HT-29 (cell line): ENCODE measurements at places on chromosomes 2 and 18. TPM values are rescaled to one million over a fixed set of nuclear protein-coding genes. Genes with fewer than 3 reads are reported as not detected.

DNA sequence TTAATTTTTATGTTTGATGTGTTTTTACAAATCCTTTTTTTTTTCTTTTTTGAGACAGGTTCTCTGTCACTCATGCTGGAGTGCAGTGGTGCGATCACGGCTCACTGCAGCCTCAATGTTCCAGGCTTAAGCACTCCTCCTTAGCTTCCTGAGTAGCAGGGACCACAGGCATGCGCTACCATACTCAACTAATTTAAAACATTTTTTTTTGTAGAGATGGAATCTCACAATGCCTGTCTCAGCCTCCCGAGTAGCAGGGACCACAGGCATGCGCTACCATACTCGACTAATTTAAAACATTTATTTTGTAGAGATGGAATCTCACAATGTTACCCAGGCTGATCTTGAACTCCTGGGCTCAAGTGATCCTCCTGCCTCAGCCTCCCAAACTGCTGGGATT lies 3.2 kb downstream of the NOTO start:
- no peak for DNase-seq

DNA sequence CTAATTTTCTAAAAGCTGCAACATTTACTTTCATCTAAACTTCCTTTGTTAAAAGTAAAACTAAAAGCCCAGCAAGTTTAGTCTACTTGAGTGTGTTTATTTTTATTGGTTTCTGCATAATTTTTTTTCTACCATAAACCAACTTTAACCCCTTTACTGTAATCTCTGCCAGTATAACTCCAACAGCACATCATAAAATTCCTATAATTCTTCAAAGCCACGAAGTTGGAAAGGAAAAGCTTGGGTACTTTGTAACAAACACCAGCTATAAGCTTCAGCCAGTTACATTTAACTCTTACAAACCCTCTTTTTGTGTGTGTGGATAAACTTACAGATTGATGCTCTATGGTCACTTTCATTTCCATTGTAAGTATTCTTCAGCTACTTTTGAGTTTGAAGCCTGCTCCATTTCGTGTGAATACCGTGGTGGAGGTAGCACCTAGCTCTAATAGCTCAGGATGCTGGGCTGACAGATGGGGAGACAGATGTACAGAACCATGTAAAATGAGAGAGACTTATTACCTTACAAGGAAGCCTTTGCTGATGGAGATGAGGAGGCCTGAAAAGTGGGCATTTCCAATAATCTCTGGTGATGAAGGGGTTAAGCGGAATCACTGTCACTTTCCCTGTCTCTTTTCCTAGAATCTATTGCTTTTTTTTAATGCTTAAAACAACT lies 42.5 kb downstream of the ZEB2 start:
- no peak for DNase-seq

DNA sequence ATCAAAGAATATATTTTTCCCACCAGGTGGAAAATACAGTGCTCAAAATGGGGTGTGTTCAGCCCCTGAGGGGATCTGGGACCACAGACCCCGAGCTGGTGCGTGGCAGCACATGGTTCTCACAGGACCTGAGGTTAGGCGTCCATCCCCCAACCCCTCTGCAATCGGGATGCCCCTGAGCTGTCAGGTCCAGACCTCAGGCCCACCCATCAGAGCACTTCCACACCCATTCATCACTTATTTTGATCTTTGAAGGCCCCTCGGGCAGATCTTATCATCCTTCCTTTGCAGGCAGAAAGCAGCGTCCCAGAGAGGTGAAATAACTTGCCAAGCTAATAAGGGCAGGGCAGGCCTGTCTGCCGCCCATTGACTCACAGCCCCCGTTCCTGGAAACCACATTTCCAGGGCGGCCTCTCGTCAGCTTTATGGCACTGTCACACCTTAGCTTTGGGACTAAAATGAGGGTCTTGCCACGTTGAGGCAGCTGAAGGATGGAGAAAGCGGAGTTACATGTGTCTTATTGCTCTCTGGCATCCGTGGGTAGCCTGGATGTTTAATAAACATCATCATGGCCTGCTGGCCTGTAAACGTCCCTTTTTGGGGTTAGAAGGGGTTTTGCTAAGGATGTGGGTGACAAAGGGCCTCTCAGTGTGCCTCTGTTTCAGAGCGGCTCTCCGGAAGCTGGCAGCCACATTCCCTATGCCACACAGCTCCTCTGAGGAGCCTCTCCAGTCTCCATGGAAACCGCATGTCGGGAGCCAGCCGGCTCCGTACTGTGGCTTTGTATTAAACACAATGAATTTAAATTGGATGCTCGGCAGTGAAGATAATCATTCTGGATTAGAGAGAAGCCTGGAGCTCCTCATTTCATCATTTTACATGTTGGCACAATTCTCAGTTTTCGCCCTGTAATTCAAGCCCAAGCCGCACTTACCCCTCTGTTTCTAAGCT lies 58.3 kb upstream of the MAPRE3 start:
- no peak for DNase-seq

The TACR1 gene
- not detected in 2 replicates for total RNA-seq
